Activated CD8-positive, alpha-beta memory T cell treated with anti-CD3 and anti-CD28 coated beads for 24 hours (primary cell): ENCODE measurements at places on chromosomes 13 and 19.

GRCh38 chr19:15374105-15374651, 5.4 kb downstream of the AKAP8 start:
- DNase-seq = no peak

DNA sequence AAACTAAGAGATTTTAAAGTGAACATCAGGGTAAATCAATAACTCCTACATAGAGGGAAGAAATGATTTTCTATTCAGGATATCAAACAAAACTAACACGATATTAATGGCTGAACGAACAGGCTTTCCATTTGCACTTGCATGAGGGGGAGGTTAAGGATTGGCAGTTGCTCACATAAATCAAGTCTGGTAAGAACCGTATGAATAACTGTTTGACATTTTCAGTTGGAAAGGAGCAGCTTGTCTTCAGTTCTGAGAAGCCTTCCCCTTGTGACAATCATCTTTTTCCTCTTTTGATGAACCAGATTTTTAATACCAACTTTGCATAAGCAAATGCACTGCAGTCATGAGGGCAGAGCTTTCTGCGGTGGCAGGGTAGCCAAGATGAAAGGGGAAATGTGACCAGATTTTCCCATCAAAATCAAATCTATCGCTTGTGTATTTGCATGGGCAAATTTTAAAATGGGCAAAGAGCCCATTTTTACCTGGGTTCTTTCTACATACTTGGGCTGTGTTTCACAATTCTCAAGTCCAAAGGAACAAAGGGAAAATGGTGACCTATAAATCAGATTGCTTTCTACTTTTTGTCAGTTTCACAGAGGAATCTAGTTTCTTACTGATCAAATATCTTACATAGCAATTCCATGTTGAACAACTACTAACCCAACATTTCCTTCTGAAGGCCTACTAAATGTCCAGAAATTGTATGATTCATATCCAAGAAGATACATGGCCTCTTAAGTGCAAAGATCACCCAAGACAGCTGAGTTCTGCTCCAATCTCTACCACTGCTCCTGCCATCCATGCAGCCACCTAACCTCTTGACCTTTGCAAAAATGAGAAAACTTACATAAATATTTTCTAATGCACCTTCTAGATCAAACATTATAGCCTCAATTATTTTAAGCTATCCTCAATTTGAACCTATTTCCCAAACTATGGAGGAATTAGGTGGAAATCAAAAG, 249.6 kb downstream of the OXGR1 start:
- DNase-seq = no peak

DNA sequence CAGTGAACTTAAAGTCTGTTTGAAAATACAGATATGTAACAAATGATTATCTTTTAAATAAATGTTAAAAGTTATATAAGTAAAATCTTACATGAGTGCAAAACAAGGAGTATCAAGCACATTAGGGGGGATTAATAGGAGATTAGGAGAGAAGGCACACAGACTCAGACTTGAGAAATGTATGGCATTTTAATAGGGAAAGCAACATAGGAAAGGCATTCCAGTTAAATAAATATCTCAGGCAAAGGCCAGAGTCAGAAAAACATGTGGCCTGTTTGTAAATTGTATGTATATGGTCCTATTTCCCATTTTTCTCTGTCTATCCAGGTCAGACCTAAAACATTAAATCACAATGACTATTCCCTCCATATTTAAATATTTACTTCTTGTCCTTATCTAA, 462.7 kb downstream of the GPC6 start:
- no peak for DNase-seq

DNA sequence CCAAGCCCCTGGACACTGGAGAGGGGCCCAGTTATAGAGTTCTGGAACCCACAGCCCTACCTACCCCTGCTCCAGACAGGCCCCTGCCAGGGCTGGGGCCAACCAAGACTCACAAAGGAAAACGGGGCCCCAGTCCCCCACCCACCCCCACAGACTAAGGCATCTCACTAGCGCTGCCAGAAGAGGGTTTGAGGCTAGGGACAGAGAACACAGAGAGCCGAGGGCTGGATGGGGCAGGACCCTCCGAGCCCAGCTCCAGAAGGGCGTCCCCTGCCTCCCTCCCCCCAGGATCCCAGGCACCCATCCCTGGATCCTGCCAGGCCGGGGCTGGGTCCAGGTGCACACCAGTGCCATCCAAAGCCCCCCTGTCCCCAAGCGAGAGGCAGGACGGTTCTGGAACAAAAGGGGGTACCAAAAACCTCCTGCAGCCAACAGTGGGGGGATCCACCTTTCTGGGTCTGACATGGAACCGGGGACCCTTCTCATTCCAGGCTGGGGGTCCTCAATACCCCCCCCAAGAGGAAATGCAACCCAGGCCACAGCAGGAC, 4.4 kb upstream of the REXO1 start:
- DNase-seq = no peak

DNA sequence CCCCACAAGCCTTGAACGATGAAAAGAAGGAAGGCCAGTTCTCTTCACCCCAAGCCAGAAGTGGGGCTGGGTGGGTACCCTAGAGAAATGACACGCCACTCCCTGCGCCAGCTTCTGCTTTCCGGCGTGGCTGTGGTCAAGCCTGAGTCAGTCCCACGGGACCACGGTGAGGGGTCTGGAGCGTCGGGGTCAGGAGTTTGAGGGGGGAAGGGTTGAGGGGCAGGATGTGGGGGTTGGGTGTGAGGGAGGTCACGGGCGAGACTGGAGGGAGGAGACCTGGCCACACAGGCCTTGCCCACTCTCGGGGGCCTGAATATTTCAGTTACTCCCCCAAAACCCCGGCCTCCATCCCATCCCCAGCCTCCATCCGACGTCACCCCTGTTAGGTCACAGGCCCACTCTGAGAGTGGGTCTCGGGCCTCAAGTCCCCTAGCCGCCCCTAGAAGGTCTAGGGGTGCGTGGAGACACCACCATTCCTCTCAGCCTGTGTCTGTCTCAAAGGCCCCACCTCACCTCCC, 500 bp upstream of the IFI30 start:
- no peak for DNase-seq

GRCh38 chr13:46165485-46166223, 16.3 kb downstream of the LCP1 start:
- no peak for DNase-seq

- DNase-seq = peak; percentile 86
These were observed 918 bp upstream of the LHB start for GRCh38 chr19:49017666-49018351.

DNA sequence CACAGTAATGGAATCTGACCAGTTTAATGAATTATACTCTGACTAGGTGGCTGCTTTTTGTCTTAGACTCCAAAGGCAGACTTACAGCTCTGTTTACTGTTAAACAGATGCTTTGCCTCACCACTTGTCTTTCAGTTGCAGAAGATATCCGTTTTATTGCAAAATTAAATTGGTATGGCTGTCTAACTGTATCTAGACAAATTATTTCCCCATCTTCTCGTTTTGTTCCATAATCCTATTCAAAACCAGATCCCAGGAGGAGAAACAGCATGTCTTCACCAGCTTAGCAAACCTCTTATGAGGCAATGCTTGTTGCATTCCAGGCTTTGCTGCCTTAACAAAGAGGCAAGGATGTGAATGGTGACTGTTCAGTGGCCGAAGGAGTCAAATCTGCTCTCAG, 215.6 kb downstream of the TDRD3 start:
- no peak for DNase-seq

DNA sequence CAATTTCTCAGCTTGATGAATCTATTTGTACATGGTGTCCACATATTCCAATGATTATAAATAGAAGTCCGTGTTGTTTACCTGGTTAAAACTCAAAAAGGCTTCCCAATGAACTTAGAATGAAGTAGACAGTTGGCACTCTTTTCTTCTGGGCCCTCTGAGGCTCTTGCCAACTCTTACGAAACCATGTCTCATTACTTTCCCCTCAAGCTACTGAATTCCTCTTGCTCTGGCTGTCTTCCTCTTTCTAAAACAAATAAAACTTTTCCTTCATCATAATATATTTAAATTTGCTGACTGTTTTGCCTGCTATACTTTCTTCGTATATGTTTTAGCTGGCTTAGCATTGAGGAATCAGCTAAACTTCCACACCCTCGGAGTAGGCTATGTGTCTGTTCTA, 139.7 kb downstream of the SLITRK6 start:
- no peak for DNase-seq

DNA sequence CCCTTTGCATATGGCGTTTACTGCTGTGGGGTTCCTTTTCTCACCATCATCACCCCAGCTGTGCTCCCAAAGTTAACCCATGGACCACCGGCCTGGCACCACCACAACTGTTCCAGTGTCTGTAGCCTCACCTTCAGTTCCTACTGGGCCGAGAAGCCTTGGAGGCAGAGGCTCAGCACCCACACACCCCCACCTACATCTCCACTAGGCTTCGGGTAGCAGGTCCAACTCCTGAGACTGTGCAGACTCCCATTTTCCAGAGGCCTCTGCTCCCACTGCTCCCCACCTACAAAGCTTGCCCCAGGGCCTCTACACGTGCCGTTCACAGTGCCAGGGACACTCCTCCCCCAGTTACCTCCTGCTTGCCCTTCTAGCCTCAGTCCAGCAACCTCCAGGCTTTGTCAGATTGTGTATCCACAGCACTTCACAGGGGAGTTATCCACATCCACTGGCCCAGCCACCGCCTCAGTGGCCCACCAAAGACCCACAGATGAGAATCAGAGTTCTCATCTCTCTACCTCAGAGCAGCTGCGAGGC, 14.1 kb downstream of the SLC27A5 start:
- no peak for DNase-seq

DNA sequence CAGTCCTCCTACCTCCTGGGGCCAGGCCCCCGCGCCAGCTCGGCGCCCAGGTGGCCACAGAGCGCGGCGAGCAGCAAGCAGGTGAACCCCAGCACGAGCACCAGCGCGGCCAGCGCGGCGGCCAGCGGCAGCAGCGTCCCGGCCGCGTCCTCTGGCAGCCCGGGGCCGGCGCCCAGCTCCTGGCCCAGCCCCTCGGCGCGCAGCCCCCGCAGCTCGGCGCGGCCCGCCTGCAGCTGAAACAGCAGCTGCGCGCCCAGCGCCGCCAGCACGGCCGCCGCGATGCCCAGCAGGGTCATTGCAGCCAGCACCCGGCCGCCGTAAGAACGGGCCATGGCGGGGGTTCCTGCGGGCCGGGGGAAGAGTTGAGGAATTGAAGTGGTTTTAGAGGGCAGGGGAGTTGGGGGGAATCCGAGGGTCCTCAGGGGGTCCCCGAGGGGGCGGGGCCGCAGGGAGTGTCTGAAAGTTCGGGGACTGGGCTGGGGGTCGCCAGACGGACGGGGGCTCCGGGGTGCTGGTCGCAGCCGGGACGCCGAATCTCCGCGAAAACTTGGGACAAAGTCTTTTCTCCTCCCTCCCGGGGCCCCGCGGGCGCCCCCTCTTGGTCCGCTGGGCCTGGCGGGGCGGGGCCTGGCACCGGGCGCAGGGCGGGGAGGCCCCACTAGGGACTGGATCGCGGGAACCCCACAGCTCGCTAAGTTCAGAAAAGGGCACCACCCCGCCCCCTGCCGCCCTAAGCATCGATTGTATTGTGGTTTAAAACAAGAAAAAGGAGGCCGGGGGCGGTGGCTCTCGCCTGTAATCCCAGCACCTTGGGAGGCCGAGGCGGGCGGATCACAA, at the start of gene TMEM221:
Gene TMEM221 (minus strand): TSS at position 538 of the 837 bp plus-strand sequence. CDS start 206 bp downstream, at position 332.
- DNase-seq = peak; percentile 78

DNA sequence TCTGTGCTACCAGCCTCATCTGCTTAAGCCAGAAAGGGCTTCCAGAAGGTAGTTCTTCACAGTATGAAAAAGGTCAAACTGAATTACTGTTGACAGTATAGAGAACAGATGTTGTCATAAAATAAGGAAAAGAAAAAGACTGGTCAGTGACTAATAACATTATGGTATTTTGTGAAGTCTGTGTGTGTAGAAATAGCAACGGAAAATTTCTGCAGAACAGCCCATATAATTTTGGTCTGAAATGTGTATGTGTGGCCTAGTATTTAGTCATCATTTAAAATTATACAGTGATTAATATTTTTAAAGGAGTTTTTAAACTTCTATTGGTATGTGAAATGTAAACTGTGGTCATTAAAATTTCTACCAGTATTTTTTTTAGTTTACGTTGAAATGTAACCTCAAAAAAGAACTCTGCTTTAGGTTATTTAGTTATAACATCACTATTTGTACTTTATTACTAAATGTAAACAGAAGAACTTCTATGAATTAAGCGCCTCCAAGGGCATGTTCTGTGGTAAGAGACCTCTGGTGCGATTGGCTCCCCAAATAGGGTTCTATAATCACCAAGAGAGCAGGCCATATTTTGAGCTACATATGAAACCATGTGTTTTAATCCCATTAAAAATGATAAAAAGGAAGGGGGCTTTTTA, 3.3 kb upstream of the GPR183 start:
- DNase-seq = no peak

GRCh38 chr13:31875134-31875533, 135.8 kb downstream of the RXFP2 start:
- DNase-seq = no peak

DNA sequence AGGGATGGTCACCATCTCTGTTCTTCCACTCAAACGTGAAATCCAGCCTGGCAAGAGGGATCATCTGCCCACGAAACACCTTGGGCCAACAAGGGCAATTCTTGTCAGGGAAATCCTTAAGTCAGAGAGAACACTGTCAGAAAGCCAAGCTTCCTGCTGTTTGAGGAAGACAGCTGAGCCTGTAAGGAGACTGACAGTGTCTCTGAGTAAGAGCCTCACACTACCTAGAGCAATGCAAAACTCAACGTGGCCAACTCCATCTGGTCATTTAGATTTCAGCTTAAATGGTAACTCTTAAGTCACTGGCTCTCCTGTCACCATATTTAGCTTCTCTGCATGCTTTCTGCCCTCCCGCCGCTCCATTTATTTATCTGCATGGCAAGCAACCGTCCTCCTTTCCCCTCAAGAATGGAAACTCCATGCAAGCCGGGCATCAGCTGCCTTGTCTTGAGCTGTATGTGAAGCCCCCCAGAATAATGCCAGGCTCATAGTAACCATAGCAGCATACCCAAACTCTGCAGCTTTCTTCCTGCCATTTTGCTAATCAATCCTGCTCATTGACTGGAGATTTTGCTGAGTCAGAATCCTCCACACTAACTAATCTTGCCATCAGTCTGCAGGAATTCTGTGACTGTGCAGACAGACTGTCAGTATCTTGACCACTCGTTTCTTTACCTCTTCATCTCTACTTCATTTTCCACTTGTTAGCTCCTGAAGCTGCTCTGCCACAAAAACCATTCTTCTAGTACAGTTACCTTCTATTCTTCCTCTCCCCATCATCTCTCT, 159.8 kb downstream of the IRS2 start:
- no peak for DNase-seq

- DNase-seq = no peak
These were observed 179.0 kb upstream of the TSHZ3 start for GRCh38 chr19:31528261-31528660.

DNA sequence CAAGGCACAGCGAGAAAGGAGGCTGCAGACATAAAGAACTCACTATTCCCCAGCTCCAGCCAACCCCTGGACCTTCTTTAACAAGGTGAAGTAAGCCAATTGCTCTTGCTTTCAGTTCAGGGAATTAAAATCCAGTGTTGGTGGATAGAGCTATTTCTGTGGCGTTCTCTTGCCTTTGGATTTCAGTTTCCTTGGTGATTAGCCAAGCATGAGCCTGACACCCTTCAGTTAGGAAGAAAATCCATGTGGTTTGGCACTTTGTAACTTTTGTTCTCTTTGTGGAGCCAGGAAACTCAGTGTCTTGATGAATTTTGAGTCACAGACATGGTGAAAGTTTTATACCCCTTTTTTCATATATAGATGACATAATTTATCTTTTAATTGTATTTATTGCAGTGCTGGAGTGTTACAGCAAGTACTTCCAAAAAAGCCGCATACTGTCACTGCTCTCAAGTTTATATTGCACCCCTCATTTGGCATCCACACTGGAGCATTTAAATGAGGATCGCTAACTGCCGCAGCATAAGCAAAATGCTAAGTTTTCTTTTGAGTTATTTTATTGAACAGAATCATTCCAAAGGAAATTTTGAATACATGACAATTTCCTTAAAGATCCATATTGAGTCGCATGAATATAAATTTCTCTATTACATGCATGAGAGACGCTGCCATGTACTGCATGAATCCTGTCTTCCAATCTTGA, 406.8 kb downstream of the MYO16 start:
- DNase-seq = no peak
